ENCODE measurements at places on chromosomes 12 and 14.
A peak's percentile ranks its signal among the peaks of the same experiment; 100 is the strongest.

DNA sequence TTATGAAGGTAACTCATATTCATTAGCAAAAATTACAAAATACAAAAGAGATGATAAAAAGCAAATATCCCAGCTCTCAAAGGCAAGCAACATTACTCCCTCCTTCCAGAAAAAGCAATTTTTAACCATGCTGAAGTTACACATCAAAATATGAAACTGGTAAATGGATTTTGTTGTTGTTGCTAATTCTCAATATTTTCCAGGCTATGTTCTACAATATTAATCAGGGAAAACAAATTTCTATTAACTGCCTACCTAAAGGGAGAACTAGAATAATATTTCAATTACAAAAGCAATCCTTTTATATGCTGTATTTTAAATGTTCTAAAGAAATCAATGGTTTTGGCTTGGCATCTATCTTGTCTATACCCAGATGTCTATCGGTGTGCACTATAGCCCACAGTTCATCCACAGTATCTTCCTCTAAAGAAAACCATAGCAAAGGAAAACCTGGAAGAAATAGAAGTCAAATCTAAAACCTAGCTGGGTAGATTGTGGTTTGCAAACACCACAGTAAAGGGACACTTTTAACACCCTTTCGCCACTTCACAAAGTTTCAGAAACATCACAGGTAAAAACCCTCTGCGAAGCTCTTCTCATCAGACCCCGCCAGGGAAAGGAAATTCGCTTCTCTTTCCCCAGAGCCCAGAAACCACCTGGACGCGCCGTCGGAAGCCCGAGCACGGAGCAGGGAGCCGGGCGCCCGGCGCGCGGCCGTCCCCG lies 32.0 kb downstream of the TC2N start:
- DNase-seq: no peak

- DNase-seq: no peak
Measured at GRCh38 chr14:50020799-50021198, 95.6 kb downstream of the VCPKMT start.

- no peak for DNase-seq
Measured at GRCh38 chr14:49886523-49886922, 6.4 kb upstream of the ARF6 start.

DNA sequence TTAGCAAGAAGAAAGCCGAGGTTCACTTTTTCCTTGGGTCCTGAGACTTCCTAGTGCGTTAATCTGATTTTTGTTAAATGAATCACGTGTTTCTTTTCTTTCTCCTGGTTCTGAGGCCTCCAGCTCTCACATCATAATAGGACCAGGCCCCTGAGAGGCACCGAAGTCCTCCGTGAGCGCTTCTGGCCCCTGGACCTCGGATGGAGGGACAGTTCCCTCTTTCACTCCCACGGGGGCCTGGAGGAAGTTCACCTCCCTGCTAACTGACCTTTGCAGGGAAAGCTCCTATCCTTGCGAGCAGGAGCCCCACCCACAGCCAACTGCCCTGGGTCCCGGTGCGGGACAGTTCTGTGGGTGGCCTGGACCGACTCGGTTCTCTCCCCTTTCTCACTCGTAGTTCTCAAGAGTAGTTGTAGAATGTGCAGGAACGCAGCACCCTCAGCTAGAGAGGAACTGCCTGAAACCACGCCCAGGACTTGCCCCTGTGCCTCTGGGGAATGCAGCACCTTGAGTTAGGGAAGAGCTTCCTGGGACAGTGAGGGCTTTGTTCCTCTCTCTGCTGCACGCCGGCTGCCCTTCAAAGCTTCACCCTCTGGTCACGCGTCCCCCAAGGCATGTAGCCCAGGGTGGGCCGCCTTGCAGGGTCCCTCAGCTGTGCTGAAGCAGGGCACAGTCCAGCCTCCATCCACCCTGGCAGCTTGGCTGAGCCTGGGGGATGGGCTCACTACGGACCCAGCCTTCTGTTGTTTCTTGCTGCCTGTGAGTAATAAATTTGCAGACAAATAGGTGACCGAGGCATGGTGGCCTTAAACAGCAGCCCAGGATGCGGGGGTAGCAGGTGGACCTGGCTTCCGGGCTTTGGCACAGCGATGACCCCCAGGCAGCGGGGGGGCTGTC lies 264.6 kb downstream of the ADGRD1 start:
- DNase-seq: no peak

DNA sequence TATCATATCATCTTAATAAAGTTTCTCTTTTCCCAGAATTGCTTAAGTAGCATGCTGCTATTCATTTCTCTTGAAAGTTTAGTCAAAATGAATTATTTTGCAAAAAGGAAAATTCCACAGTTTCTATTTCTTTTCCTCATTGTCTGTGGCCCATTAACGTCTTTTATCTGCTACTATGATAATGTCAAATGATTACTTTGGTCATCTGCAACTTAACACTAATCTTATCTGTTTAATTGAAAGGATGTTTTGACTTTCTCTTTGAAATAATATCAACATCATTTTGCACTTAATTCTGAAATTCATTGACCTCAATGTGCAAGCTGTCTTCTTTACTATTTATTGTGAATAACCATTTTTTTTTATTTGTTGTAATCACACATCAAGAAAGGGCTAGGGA lies 146.5 kb upstream of the SLCO1C1 start:
- DNase-seq: no peak

DNA sequence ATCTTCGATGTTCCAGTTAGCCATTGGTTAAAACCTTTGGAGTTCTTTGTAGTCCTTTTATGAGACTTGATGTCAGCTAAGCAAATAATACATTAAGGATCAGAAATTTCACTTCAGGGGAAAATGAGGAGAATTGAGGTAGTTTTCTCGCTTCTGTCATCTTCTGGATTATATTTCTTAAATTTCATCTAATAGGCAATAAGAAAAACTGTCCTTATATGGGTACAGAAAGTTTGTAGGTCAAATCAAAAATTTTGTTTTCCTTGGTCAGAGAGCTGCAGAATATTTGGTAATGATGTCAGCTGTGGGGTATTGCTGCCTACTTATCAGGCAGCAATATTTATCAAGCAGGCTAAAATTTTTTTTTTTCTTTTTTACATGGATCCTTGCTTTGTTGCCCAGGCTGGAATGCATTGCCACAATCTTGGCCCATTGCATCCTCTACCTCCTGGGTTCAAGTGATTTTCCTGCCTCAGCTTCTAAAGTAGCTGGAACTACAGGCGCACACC lies 37.1 kb downstream of the RIMKLB start:
- DNase-seq: no peak

GRCh38 chr12:40208707-40209446 lies 15.9 kb upstream of the LRRK2 start:
- no peak for DNase-seq

- DNase-seq: no peak
Measured at GRCh38 chr12:45473636-45474035, 255.9 kb upstream of the ARID2 start.

- no peak for DNase-seq
Measured at GRCh38 chr14:99938376-99938775, 126.8 kb upstream of the EVL start.

GRCh38 chr12:3757261-3757660 lies 4.4 kb upstream of the CRACR2A start:
- DNase-seq: no peak

DNA sequence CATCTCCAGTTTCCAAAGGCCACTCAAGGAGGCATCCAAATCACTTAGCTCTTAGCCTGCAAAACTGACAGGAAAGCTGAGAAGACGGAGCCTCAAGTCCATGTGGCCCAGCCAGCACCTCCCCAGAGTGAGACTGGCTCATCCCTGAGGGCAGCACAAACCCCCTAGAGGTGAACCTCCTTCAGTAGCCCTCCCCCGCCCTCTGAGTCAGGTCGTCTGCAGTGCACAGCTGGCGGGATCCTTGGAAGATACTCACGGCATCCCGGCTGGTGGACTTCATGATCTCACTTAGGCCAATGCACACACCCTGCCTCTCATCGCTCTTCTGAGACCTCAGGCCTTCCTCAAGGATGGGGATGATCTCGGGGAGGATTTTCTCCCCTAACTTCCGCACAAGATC lies 24.1 kb upstream of the RAB35 start:
- no peak for DNase-seq

DNA sequence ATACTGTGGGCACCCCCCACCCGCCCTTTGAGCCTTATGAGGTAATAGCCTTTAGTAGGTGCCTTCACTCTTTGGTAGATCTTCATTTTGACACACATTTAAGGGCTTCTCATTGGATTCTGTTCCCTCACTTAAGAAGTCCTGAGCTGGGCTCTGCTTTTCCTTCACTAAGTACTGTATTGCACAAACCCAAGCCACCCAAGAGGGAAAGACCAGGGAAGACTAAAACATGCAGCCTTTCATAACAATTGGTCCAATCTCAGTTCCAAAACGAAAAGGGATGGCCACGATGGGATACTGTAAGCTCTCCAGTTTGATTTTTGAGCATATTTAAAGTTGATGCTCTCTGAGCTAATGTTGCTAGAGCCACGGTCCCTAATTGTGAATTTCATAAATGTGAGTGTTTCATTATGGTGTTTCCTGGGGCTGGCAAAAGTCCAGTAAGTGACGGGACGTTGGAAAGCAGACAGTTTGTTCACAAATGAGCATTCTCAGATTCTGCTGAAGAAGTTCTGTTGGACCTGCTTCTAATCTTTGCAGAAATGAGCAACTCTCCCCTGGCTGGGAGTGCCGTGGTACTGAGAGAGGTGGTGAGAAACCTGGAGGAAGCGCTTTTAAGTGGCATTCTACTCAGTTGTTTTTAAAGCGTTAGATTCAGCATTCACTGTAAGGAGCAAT lies 9.4 kb downstream of the SSPN start:
- no peak for DNase-seq

GRCh38 chr12:50542448-50542847 lies 37.7 kb downstream of the DIP2B start:
- DNase-seq: peak; percentile 86

GRCh38 chr12:85507456-85507855 lies 227.4 kb downstream of the ALX1 start:
- no peak for DNase-seq

- peak; percentile 69 for DNase-seq
Measured at GRCh38 chr12:131737150-131737827, 26.4 kb downstream of the SFSWAP start.

DNA sequence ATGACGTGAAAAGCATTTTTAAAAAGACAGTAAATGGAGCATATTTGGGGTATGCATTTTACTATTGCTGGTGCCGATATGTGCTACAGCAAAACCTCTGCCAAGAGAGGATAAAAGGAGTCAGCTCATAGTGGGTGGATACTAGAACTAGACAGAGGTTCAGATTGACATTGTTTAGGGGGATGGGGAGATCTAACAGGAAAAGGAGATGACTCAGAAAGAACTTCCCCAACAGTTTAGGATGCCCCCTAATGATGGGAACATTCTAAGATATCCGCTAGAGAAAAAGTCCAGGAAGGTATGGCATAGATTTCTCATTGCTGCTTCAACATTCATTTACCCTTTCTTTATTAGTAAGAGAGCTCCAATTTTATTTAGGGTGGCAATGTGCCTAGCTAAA lies 110.5 kb upstream of the CLEC14A start:
- no peak for DNase-seq

DNA sequence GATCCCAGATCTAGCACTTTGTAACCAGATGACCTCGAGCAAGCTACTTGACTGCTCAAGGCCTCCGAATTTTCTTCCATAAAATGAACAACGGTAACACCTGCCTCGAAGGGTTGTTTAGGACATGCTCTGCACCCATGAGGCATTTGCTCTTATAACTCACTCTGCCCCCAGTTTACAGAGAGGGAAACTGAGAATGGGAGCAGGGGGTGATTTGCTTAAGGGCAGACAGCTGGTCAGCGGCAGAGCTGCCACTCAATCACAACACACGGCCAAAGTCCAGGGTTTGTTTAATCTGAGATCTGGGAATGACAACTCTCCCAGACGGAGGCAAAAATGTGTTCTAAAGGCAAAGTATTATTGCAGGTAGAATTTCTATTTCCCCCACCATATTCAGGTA lies 156.3 kb downstream of the RIMBP2 start:
- DNase-seq: no peak

GRCh38 chr12:26630546-26631027 lies 202.4 kb downstream of the ITPR2 start:
- peak; percentile 98 for DNase-seq

DNA sequence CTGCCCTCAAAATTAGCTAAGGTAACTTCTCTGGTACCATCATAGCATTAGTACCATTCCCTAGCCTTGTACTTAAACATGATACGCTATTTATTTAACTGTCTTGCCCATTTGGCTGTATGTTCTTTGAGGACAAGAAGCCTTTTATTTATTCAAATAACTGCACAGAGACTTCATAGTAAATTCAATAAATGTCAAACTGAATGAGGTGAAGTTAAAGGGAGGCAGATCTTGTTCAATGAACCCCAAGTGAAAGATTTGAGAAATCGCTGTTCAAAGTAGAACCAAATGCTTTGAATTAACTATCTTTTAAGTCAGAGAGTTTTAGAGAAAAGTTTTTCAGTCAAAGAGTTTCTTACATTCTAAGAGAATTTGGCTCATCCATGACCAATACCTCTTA lies 203.6 kb downstream of the GXYLT1 start:
- DNase-seq: no peak

DNA sequence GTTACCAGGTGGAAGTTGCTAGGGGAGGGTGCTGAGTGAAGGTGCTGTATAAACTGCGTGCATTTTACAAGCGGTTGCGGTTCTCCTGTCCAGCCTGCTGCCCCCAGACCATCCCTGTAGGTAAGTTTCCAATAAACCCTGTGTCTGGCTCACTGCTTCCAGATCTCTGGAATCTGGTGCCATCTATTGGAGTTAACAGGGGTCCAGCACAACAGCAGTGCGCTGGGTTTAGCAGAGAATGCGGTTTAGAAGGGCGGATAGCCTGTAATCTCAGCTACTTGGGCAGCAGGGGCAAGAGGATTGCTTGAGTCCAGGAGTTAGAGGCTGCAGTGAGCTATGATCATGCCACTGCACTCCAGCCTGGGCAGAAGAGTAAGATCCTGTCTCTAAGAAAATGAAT lies 4.9 kb downstream of the AACS start:
- no peak for DNase-seq

DNA sequence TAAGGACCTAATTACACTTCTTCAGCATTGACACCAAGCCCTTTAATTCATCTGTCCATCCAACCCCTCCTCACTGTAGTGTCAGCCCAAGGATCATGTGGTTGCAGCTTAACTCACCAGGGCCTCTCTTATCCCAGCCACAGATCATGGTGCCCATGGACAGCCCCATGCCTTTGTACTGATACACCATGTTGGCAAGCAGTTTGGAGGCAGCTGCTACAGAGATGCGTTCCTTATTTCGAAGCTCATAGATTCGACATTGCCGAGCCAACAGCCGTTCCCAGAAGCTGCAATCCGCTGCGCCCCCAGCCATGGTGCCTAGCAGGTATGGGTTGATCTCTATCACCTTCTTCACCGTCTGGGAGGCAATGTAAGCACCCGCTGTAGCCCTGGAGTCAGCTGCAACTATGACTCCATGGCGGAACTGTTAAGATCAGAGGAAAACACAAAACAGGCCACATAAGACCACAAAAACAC lies 1.4 kb downstream of the PSMB5 start:
- DNase-seq: no peak

- DNase-seq: no peak
Measured at GRCh38 chr12:3145546-3146310, 68.5 kb downstream of the TSPAN9 start.

GRCh38 chr12:130792821-130793553 lies 46.1 kb downstream of the STX2 start:
- no peak for DNase-seq

GRCh38 chr12:6538420-6539313 lies 4.3 kb downstream of the GAPDH start:
- DNase-seq: peak; percentile 49
